GM12865 (cell line): ENCODE measurements at places on chromosomes 4 and X.

- no peak for DNase-seq
These were observed 412.5 kb upstream of the KLHL4 start for GRCh38 chrX:87105131-87105530.

DNA sequence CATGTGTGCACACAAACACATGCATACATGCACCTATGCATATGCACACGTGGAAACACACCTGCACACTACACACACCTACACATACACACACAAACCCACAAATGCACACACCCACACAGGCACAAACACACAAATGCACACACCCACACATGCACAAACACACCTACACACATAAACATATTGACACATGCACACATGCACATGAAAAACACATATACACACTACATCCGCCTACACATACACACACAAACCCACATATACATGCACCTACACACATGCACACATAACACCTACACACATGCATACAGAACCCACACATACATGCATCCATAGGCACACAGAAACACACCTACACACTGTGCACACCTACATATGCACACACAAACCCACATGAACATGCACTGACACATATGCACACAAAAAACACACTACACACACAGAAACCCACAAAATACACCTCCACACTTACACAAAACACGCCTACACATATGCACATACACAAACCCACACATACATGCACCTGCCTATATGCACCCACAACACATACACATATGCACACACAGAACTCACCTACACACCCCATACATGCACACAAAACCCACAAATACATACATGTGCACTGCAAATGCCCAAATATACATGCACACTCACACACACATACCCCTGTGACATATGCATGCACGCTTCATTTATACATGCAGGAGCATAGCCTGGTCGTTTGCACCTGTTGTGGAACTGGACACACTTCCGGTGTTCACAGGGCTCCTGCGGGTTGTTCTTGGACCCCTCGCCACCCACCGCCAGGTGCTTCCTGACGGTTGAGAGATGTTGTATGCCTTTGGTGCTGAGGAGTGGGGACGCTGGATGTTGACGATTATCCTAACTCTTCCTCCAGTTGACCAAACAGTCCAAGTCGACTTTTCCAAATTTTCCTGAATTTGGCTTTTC lies 22.1 kb downstream of the CD99 start:
- DNase-seq, result no peak

DNA sequence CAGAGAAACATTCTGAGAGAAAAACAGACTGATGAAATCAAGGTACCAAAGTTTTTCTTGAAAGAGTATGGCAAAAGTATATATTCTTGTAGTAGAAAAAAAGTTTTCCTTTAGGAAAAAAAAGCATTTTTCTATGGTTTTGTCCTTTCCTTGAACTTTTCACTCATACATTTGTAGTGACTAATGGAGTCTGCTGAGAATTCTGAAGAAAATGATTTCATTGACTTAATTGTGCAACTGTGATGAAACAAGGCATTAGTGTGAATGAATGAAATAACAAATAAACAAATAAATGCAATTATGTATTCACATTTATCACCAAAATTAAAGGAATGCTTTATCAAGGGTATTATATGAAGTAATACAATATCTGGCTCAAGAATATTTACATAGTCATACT lies 5.7 kb downstream of the CSN1S1 start:
- no peak for DNase-seq

DNA sequence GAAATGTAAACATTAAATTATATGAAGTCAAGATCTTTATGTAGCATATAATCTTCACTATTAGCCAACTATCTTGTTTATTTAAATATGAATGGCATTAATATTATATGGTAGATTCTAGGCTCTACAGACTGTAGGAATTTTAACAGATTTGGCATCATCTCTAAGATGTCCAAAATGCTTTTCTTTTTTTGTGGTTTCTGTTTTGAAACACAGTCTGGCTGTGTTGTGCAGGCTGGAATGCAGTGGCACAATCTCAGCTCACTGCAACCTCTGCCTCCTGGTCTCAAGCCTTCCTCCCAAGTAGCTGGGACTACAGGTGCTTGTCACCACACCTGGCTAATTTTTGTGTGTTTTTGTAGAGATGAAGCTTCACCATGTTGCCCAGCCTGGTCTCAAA lies 76.2 kb downstream of the ELOVL6 start:
- no peak for DNase-seq

GRCh38 chr4:15481961-15482745 lies 12.5 kb downstream of the CC2D2A start:
- DNase-seq, result no peak

GRCh38 chrX:152025656-152026440 lies 51.4 kb upstream of the GABRE start:
- no peak for DNase-seq

- DNase-seq, result no peak
These were observed 35.2 kb upstream of the TADA2B start for GRCh38 chr4:7007944-7008343.

DNA sequence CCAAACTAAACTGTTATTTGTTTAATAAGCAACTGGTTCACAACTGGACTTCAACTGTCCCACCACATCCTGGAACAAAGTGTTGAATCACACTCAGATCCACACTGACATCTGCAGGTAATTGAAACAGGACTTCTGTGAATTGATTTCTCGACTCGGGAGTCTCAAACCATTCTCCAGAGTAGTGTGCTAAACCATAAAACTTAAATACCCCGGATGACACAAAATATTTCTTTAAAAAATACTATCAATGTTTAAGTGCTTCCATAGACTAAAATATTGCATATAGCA lies 95.4 kb upstream of the PLAC1 start:
- DNase-seq, result peak; percentile 3

DNA sequence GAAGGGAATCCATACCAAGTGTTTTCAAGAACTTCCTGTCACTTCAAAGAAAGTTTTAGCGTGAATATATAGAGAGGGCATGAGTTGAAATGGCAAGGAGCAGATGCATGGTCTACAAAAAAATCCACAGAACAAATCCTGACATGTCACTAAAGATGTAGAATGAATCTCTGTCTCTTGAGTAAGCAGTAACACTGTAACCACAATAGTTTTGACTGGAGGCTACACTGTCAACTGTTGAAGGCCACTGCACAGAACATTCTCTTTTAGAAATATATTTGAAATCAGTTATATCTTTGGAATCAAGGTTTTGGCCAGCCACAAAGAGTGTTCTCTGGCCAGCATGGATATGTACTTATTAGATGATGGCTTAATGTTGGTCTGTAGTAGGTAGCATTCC lies 83.8 kb downstream of the VCX3B start:
- no peak for DNase-seq

DNA sequence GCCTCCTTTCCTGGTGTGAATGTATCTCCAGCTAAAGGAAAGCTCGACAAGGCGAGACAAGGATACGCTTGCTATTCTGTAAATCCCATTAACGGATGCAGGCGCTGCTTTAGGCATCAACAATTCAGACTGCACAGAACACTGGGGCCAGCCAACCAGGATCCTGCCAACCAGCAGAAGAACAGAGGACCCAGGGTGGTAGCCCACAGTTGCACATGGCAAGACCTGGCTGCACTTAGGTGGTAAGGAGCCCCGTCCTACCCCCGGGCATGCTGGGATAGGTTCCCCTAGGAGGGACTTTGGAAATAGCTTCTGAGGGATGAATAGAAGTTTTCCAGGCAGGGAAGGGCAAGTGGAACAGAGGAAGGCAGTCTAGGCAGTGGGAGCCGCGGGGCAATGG lies 20.7 kb downstream of the PSAPL1 start:
- no peak for DNase-seq

DNA sequence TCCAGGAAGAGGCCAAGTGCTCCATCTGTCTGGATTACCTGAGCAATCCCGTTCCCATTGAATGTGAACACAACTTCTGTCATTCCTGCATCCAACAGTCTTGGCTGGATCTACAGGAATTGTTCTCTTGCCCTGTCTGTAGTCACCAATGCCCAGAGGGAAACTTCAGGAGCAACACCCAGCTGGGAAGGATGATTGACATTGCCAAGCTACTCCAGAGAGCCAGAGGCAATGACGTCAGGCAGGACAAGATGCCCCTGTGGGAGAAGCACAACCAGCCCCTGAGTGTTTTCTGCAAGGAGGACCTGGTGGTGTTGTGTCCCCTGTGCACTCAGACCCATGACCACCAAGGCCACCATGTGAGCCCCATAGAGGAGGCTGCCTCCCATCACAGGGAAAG lies 21.3 kb upstream of the TRIM60 start:
- no peak for DNase-seq

DNA sequence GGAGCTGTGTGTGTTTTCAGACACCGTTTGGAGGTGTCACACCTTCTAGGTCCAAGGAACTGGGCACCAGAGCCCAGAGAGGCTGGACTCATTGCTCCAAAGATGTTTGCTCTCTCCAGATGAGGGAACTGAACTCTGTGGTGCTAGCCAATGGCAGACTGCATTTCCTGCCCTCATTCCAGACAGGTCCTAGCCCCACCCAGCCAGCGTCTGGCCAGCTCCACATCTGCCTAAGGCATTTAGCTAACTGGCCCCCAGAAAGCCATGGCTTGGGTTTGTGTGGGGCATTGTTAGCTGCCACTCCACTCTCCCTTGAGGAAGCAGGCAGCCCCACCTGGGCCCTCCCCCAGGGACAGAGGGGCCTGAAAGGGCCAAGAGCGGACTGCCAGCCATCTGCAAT lies 11.4 kb downstream of the FGD1 start:
- DNase-seq, result no peak

- DNase-seq, result peak; percentile 85
These were observed 168.3 kb downstream of the SPRY1 start for GRCh38 chr4:123564758-123565346.

DNA sequence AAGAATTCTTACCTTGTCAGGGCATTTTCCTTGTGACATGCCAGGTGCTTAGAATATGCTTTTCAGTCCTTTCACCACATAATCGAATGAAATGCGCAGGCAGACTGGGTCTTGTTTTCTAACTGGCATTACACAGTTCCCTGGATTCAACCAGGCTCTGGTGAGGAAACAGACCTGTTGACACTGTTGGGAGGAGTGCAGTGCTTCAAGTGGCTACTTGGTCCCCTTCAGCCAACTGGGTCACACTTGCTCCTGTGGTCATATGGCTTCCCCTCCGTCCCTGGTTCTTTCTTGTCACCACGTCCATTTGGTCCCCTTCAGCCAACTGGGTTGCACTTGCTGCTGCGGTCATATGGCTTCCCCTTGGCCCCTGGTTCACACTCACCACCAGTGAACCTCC lies 9.7 kb downstream of the SMIM20 start:
- no peak for DNase-seq

GRCh38 chr4:5662555-5662954 lies 45.8 kb downstream of the EVC2 start:
- no peak for DNase-seq

GRCh38 chr4:73704314-73705055 lies 35.9 kb upstream of the CXCL8 start:
- DNase-seq, result no peak

DNA sequence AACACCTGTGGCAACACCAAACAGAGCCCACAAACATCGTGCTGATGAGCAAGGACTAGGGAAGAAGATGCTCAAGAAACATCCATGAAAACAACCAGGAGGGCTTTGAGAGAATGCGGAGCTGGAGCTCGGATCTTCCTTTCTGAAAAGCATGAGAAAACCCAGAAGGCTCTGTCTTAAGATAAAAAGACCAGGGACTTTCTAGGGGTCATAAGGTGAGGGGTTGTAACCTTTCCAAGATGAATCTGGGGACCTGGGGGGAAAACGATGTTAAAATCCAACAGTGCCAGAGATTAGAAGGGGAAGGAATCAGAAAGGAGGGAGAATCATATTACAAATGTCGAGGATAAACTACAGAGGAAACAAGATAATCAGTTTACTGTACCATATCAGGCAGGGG lies 10.1 kb downstream of the GK2 start:
- DNase-seq, result no peak

- DNase-seq, result no peak
These were observed 81.5 kb downstream of the COX18 start for GRCh38 chr4:72987741-72988729.

- DNase-seq, result no peak
These were observed 2.8 kb downstream of the AWAT2 start for GRCh38 chrX:70046978-70047377.

DNA sequence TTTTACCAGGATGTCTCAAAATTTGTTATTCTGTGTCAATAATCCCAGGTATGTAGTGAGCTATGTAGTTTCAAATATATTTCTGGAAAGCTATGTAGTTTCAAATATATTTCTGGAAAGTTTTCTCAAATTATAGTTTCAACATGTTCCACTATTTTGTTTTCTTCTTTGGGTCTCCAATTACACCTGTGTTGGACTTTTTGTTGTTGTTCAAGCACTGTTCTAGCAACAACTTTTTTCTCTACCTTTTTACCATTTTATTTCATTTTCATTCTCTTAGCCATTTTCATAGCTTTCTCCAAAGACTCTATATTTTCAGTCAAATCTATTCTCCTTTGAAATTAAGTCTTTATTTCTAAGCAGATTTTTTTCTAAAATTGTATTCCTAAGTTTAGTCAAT lies 88.4 kb downstream of the LCORL start:
- no peak for DNase-seq

GRCh38 chr4:168610911-168611530 lies 114.2 kb downstream of the PALLD start:
- DNase-seq, result no peak

DNA sequence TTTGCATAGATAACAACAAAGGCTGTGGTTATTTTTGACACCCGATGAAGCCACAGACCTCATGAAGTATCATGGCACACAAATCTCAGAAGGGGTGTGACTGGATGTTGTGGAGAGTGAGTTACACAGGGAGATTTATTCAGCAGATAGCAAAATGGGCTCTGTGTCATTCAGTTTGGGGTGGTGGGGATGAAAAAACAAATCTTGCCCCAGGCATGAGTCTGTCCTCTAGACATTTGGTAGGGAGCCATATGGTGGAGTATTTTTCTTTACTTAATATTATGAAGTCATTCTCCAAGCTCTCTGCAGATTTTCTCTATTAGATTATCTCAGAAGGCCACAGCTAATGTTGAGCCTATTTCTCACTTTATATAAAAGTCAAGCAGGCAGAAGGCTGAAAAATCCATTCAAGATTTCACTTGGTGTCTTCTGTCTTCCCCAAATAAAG lies 277.1 kb upstream of the TENM3 start:
- peak; percentile 45 for DNase-seq

DNA sequence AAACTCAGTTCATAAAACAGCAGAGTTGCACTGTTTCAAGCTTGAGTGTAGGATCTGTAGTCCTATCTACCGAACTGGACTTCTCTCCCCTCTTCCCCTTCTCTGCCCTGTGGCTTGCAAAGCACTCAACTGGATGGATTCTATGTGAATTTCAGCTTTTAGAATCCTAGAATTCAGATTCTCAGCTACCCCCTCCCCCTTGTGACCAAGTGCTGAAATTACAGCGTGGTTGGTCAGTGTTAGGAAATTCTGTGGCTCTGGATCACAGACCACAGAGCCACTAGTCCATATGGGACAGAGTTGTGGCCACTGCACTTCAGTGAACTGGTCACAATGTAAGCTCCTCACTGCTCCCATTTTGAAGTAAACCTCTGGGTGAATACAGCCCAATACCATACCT lies 64.6 kb upstream of the TRPC5 start:
- DNase-seq, result peak; percentile 0

- DNase-seq, result no peak
These were observed 123.8 kb upstream of the FAM9C start for GRCh38 chrX:13168269-13168668.

GRCh38 chr4:70831293-70831692 lies 8.4 kb downstream of the GRSF1 start:
- DNase-seq, result no peak

GRCh38 chr4:15322006-15322405 lies 105.8 kb upstream of the C1QTNF7 start:
- no peak for DNase-seq

- DNase-seq, result no peak
These were observed 37.0 kb upstream of the ABCG2 start for GRCh38 chr4:88195328-88196012.
